SK-N-SH (cell line): ENCODE measurements at places on chromosomes 3 and 15. TPM values are rescaled to one million over a fixed set of nuclear protein-coding genes. Genes with fewer than 3 reads are reported as not detected.

GRCh38 chr3:143590660-143591059 lies 257.6 kb downstream of the SLC9A9 start:
- peaks cover 10% of the 10 kb centered on the region for H3K27me3 ChIP-seq
- no peak overlapping the region for H3K27ac ChIP-seq
- no peaks in the 10 kb centered on the region for H3K4me1 ChIP-seq

DNA sequence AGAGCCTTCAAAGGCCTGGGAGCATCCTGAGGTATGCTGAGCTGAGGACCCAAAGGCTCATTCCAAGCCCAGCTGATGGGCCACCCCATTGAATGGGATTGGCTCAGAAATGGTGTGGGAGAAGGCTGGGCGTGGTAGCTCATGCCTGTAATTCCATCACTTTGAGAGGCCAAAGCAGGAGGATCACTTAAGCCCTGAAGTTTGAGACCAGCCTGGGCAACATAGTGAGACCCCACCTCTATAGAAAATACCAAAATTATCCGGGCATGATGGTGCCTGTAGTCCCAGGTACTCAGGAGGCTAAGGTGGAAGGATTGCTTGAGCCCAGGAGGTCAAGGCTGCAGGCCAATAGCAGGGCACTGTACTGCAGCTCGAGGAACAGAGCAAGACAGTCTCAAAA lies 43.8 kb upstream of the ADAMTSL3 start:
- DNase-seq, result no peak
- no peaks in the 10 kb centered on the region for H3K36me3 ChIP-seq
- H3K27ac ChIP-seq, result no peak overlapping the region
- no peak overlapping the region for H3K4me3 ChIP-seq

- peak overlapping the region; percentile 94 for H3K27ac ChIP-seq
- H3K36me3 ChIP-seq, result no peaks in the 10 kb centered on the region
- peak overlapping the region; percentile 17 for H3K4me3 ChIP-seq
- DNase-seq, result peak; percentile 86
- H3K4me1 ChIP-seq, result peaks cover 55% of the 10 kb centered on the region
- no peaks in the 10 kb centered on the region for H3K27me3 ChIP-seq
These were observed 18.1 kb downstream of the CSPG4 start for GRCh38 chr15:75694241-75695182.

Gene QRICH1
- polyA plus RNA-seq, result 58.5 and 67.0 TPM in 2 replicates

Gene DNASE1L3
- not detected in 2 replicates for polyA plus RNA-seq

- H3K36me3 ChIP-seq, result no peaks in the 10 kb centered on the region
- H3K4me3 ChIP-seq, result no peak overlapping the region
- DNase-seq, result no peak
These were observed 20.5 kb upstream of the ABHD2 start for GRCh38 chr15:89067751-89068150.

GRCh38 chr3:196650740-196651311 lies 11.3 kb downstream of the NRROS start:
- no peak overlapping the region for H3K4me3 ChIP-seq
- peak overlapping the region; percentile 2; the same call in 1 of the 2 replicates for H3K27ac ChIP-seq
- no peaks in the 10 kb centered on the region for H3K36me3 ChIP-seq

GRCh38 chr3:171251835-171252234 lies 208.4 kb downstream of the TNIK start:
- H3K4me3 ChIP-seq, result no peak overlapping the region
- no peaks in the 10 kb centered on the region for H3K36me3 ChIP-seq
- H3K4me1 ChIP-seq, result peaks cover 10% of the 10 kb centered on the region
- DNase-seq, result no peak
- no peak overlapping the region for H3K27ac ChIP-seq
- H3K27me3 ChIP-seq, result no peaks in the 10 kb centered on the region

Gene SLC7A14
- polyA plus RNA-seq, result 2.5 and 2.7 TPM in 2 replicates

- no peaks in the 10 kb centered on the region for H3K36me3 ChIP-seq
- peaks cover 9% of the 10 kb centered on the region; the same call in 1 of the 2 replicates for H3K4me1 ChIP-seq
- no peak overlapping the region for H3K27ac ChIP-seq
- no peak overlapping the region for H3K4me3 ChIP-seq
- peak; percentile 17 for DNase-seq
These were observed 514.5 kb upstream of the RGMA start for GRCh38 chr15:93603550-93603949.
